Amniotic epithelial cell (primary cell): ENCODE measurements at places on chromosomes 3 and 15.
A peak's percentile ranks its signal among the peaks of the same experiment; 100 is the strongest.

- DNase-seq = peak; percentile 26
These were observed 37.8 kb upstream of the SPTSSB start for GRCh38 chr3:161409069-161409468.

DNA sequence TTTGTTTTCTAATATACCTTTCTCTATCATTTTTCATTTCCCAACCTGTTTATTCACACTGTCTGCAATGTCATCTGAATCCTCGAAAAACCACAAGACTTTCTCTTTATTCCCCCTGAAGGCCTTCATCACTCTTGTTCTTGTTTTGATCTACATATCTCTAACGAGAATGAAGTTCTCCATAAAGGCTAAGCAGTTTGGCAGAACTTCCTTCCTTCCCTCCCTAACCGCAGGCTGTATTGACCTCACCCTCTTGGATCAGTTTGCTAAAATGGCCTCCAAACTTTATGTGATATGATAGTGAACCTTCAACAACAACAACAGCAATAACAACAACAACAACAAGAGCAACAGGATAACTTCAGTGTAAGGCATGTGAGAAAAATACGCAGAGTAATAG is 392.8 kb downstream of the TIGIT start:
- no peak for DNase-seq

DNA sequence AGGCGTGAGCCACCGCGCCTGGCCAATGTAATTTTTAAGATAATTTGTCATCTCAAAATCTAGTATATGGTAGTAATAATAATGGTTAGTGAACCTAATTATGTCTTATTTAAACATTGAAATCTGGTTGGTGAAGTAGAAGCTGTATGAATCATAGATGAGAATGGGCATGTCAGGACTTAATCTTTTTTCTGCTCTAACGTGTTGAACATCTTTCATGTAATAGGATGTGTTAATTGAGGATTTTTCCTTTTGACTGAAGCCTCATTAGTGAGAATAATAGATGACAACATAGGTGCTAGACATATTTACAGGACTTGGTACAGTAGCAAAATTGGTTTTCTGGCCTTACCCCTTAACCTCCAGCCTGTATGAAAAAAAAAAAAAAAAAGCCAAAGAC is 835.6 kb downstream of the IGSF11 start:
- DNase-seq = no peak

GRCh38 chr3:8903191-8903590 is 60.1 kb downstream of the RAD18 start:
- no peak for DNase-seq

- no peak for DNase-seq
These were observed 12.8 kb upstream of the SH3BP5 start for GRCh38 chr3:15345066-15345607.

DNA sequence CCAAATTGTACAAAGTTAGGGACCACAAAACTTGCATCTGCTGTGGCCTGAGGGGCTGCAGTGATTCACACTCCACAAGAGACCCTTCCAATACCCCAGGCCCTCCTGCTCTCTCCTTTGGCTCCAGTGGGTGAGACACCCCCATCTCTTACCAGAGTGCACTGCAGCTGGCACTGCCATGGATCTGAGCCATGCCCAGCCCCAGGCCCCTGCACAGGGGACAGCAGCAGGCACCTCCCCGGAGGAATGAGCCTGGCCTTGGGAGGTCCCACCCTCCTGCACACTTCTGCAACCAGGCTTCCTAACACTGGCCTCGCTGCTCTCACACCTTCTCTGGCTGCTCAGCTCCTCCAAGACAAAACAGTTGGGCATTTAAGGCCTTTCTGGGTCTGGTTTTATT is 16.3 kb upstream of the TSPAN3 start:
- DNase-seq = no peak

- DNase-seq = no peak
These were observed 120.7 kb downstream of the EEFSEC start for GRCh38 chr3:128273841-128274573.

DNA sequence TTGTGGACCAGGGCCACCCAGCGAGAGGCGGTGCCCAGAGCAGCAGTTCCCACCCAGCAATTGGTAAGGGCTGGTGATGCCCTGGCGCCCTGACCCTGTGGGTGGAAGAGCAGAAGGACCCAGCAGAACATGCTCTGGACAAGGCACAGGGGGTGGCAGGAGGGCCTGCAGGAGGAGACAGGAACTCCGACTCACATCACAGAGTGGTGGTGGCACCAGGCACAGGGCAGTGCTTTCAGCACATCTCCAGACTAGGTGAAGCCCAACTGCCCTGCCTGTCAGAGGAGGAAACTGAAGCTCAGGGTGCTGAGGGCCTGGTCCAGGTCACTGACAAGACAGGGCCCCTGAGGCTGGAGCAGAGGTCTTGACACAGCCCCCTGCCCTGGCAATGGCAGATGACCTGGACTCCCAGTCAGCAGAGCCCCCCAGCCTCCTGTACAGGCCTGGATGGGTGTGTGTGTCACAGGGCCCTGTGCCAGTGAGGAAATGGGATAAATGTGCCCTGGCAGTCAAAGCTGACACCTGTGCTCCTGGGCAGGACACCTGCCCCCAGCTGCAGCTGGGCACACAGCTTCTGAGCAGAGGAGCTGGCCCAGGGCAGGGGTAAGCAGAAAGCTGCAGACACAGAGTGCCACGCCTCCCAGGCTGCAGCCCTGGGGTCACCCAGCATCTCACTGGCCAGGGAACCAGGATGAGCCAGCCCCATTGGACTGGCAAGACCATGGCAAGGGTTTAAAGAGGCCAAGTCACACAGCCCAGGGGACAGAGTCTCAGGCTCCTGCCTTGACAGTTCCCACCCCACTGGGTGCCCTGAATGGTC is 11.4 kb downstream of the KLF15 start:
- no peak for DNase-seq

GRCh38 chr3:72223116-72223515 is 438.2 kb upstream of the PROK2 start:
- DNase-seq = no peak

DNA sequence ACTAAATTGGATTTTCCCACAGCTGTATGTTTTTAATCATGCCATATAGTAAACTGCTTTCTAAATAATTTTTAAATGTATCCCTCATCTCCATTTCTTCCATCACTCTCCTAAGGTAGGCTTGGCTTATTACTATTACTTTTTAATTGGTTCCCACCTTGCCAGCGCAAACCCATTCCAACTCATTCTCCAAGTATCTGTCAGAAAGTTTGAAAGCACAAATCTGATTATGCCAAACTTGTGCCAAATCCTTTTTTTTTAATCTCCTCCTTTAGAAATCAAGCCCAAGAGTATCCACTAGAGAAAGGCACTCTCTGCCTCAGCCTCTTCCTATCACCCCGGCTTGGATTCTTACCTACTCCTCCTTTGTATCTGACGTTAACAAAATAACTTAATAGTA is 784.5 kb downstream of the TBL1XR1 start:
- DNase-seq = no peak

DNA sequence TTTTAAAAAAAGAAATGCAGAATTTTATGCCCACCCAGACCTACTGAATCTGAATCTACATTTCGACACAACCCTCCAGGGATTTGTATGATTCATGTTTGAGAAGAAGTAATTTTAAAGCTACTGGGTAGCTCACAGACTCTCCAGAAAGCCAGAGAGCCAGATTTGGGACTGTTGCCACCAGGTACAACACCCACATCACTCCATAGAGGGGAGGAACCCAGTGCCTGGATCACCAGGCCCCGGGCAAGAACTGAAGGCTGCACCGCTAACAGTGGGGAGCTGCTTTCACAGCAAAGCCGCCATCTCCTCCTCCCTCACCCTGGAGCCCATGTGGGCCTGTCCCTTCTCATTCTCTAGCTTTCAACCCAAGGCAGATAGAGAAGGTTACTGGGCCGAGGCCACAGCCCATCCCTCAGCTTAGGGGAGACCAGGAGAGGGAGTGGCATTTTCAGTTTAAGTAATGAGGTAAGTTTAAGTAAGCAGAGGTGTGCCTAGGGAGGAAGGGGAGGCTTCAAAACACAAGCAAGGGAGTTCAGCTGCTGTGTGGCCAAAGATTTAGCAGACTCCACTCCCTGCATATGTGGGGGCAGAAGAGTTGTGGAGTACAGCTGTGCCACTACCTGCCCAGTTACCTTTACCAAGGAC is 109.8 kb downstream of the IL12A start:
- no peak for DNase-seq

- no peak for DNase-seq
These were observed 297.1 kb upstream of the MME start for GRCh38 chr3:154783061-154783460.

GRCh38 chr3:188686324-188686723 is 485.4 kb upstream of the TPRG1 start:
- no peak for DNase-seq

DNA sequence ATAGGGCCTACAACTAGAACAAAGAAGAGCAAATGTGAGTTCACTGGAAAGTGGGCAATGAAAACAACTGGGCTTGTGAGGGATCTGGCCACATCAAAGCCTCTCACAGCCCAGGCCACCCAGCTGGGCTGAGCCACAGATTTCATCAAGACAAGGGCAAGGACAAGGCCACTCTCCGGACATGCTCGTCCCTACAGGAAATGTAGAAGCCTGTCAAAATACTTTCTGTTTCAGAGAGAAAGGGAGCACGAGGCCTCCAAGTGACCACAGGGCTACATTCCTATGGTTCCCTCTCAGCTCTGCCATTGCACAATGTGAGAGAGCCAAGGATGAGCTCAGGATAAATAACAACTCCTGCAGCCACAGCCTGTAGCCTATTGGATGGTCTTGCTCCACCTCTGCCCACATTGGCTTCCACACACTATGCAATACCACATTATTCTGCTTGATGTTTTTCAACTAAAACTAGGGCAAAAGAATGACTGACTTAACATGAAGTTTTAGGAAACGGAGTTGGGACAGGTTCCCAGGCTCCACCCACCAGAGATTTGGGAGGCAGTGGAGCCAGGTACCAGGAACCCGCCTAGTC is 12.1 kb downstream of the TBC1D2B start:
- DNase-seq = peak; percentile 100

- no peak for DNase-seq
These were observed 128.7 kb downstream of the GHSR start for GRCh38 chr3:172319595-172319994.

- no peak for DNase-seq
These were observed 37.7 kb downstream of the SLC6A6 start for GRCh38 chr3:14440168-14440518.

GRCh38 chr3:130514681-130515080 is 2.3 kb upstream of the COL6A6 start:
- no peak for DNase-seq

GRCh38 chr3:61908382-61908781 is 347.0 kb downstream of the PTPRG start:
- no peak for DNase-seq

DNA sequence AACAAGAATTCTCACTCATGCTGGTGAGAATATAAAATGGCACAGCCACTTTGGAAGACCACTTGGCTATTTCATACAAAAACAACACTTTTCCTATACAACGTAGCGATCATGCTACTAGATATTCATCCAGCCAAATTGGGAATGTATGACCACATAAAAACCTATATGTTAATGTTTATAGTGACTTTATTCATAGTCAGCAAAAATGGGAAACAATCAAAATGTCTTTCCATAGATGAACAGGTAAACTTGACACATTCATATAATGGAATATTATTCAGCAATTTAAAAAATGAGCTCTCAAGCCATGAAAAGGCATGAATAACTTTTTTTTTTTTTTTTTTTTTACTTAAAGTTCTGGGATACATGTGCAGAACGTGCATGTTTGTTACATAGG is 445.2 kb downstream of the ZBBX start:
- DNase-seq = no peak

GRCh38 chr15:41671656-41672648 is 11.7 kb downstream of the MGA start:
- DNase-seq = no peak

DNA sequence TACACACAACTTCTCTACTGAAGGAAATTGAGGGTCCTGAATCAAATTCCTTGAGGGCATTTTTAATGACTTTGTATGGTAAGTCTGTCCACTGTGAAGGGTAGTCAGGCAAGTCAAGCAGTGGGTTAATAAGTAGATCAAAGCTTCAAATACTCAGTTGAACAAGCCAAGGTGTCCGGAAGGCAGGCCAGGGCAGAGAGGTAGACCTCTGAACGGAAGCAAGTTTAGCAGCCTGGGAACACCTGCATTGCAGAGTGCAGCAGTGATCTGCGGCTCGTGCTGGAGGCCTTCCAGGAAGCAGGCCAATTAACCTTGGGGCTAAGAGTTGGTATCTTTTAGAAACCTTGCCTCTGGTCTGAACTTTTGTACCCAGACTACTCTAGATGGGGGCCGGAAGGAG is 143.8 kb downstream of the LRTM1 start:
- DNase-seq = no peak

GRCh38 chr3:20316238-20316637 is 130.2 kb upstream of the SGO1 start:
- no peak for DNase-seq

GRCh38 chr3:52091586-52092270 is 35.4 kb upstream of the DUSP7 start:
- DNase-seq = no peak

DNA sequence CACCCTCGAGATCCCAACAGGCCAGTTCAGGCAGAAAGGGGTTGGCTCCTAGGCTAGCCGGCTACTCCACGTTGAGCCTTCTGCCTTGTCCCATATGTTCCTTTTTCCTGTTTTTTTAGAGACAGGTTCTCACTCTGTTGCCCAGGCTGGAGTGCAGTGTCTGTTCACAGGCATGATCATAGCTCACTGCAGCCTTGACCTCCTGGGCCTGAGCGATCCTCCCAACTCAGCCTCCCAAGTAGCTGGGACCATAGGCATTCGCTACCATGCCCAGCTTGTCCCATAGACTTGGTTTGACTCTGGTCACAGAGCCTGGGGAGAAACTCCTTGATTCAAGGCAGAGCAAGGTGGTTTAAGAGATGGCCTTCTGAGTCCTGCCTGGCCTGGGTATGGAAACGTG is 32.3 kb downstream of the ZNF710 start:
- DNase-seq = no peak

DNA sequence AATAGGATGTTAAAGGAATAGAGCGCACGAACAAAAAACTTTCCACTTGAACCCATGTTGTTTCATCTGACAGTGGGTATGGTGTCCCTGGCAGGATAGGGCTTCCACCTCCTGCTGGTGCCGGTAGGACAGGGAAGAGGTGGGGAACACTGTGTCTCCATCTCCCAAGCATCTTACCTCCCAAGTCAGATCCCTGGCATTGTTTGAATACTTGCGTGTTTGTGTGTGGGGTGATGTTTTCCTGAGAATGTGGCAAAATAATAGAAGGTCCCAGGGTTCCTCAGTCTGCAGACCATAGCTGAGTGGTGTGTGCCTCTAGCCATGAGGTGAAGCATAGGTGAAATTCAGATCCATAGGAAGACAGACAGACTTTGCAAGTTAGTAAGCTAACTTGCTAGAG is 119.4 kb downstream of the IGF1R start:
- peak; percentile 23 for DNase-seq

DNA sequence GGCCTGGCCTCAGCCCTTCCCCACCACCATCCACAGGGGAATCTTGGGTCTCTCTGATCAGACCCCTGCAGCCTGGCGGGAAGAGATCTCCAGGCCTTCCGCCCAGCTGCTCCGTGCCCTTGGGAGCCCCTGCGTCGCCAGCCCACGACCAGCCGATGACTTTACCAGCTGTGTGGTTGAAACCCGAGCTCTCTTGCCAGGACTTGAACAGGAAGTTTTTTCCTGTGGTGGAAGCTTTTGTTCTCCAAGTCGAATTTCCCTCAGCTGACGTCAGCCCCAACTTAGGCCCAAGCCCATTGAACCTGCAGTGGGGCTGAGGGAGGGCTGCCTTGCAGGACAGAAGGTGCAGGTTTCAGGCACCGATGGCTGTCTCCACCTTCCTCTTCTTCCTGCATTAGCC is 51.7 kb upstream of the SMAD3 start:
- no peak for DNase-seq
